Activated CD4-positive, alpha-beta T cell treated with anti-CD3 and anti-CD28 coated beads, Interleukin-2, amount 10 ng/mL, durations not matched to agents 7 days and 5 days (primary cell): ENCODE measurements at places on chromosomes 3 and 15.
A peak's percentile ranks its signal among the peaks of the same experiment; 100 is the strongest.

DNA sequence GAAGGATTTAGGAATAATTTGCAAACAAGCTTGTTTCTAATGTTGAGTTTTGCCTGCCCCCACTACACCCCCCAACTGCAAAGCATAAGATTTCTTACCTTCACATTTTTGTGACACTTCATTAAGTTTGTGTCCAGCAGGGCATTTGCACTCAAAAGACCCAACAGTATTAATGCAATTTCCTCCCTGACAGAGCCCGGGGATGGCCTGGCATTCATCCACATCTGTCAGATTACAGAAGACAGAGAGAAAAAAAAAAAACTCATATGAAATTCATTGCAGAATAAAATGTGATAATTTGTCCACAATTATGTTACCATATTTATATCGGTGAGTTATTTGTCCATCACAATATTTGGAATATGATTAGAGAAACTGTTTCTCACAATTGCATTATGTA is 111.5 kb downstream of the FBN1 start:
- no peak for DNase-seq
- no peaks in the 10 kb centered on the region for H3K36me3 ChIP-seq
- H3K27me3 ChIP-seq = no peaks in the 10 kb centered on the region
- H3K4me1 ChIP-seq = no peaks in the 10 kb centered on the region
- H3K4me3 ChIP-seq = no peak overlapping the region

DNA sequence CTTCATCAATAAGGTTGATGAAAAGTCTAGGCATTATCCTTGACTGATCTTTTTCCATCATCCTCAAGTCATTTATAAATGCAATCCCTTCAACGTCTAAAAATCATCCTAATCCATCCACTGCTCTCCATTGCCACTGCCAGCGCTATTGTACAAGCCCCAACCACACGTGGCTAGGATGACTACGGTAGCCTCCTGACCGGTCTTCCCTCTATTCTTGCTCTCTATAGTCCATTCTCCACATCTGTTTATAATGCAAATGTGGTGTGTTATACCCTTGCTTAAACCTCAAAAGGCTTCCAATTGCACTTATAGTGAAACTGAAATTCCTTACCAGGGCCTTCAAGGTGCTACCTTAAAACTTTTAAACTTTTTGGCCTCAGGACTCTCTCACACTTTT is 410.6 kb upstream of the ADAMTS9 start:
- no peak overlapping the region for H3K4me3 ChIP-seq
- no peaks in the 10 kb centered on the region for H3K27me3 ChIP-seq
- H3K36me3 ChIP-seq = no peaks in the 10 kb centered on the region
- no peak for DNase-seq

DNA sequence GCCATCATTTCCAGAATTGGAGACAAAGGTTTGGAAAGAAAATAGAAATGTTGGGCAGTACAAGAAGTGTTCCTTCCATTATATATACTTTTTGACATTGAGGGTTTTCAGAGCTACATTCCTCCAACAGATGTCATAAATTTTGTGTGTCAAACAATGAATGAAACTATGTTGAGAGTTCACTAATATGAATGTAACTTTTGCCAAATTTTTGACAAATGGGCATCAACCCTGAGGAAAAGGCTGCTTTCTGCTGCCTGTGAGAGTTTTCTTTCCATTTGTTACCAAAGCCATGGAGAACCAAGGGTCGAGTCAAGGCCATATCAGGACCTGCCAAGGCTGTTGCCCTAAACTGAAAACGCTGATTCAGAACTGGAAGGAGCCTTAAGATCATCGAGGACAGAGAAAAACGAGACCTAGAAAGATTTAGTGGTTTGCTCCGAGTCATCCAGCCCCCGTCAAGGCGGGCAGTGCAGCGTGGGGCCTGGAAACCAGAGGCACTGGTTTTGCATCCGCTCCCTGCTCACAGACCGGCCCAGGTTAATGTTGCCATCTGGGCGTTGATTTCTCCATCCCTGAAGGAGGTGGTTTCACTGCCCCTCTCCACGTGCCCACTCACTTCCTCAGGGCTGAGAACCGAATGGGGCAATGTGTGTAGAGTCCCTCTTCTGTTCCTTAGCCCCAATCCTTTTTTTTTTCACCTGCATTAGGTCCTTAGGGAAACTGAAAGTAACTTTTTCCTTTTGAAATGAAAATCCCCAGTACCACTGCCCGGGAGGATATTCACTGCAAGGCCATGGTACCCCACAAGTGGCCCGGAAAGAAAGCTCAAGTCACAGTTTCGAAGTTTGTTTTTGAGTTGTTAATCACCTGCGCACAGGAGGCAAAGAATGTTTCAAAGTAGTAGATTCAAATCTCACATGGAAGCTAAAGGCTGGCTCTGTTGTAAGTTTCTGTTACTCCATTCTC is 32.8 kb downstream of the TPM1 start:
- no peak overlapping the region for H3K4me3 ChIP-seq
- peaks cover 10% of the 10 kb centered on the region for H3K4me1 ChIP-seq
- no peak for DNase-seq
- H3K27me3 ChIP-seq = peaks cover 8% of the 10 kb centered on the region

GRCh38 chr3:157294953-157295352 is 135.0 kb upstream of the CCNL1 start:
- no peak overlapping the region for H3K27ac ChIP-seq
- H3K4me3 ChIP-seq = no peak overlapping the region
- H3K27me3 ChIP-seq = no peaks in the 10 kb centered on the region
- DNase-seq = no peak

GRCh38 chr3:124919756-124920155 is 14.8 kb downstream of the MUC13 start:
- no peaks in the 10 kb centered on the region for H3K36me3 ChIP-seq
- no peak overlapping the region for H3K27ac ChIP-seq
- DNase-seq = no peak
- peaks cover 17% of the 10 kb centered on the region for H3K27me3 ChIP-seq
- H3K4me3 ChIP-seq = no peak overlapping the region
- H3K4me1 ChIP-seq = no peaks in the 10 kb centered on the region

- H3K27ac ChIP-seq = no peak overlapping the region
- H3K27me3 ChIP-seq = no peaks in the 10 kb centered on the region
- H3K4me3 ChIP-seq = no peak overlapping the region
- H3K36me3 ChIP-seq = peaks cover 44% of the 10 kb centered on the region
These were observed 3.1 kb downstream of the C3orf62 start for GRCh38 chr3:49273825-49274532.

DNA sequence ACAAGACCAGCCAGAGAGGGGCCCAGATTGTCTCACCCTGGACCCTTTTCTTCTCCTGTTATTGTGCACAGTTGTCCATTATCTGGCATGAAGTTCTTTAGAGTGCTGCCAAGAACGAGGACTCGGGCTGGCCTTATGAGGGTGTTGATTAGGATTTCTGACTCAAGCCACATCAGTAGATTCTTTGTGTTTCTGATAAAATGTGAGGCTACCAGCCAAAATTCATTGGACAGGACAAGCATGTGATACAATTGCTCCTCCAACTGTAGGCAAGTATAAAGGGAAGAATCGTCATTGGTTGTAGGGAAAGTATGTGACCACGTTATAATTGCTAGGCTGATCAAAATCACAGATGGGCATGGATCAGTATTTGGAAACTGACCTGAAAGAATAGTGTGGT is 99.2 kb upstream of the TMC3 start:
- H3K36me3 ChIP-seq = no peaks in the 10 kb centered on the region
- H3K4me3 ChIP-seq = no peak overlapping the region
- no peaks in the 10 kb centered on the region for H3K4me1 ChIP-seq
- no peak for DNase-seq
- peaks cover 25% of the 10 kb centered on the region for H3K27me3 ChIP-seq

- no peak for DNase-seq
- H3K36me3 ChIP-seq = no peaks in the 10 kb centered on the region
- no peaks in the 10 kb centered on the region for H3K4me1 ChIP-seq
- H3K4me3 ChIP-seq = no peak overlapping the region
- H3K27me3 ChIP-seq = no peaks in the 10 kb centered on the region
- H3K27ac ChIP-seq = no peak overlapping the region
These were observed 52.2 kb downstream of the C3orf85 start for GRCh38 chr3:109188741-109189140.

GRCh38 chr15:73964736-73965093 is 27.4 kb downstream of the STOML1 start:
- DNase-seq = peak; percentile 89
- peaks cover 4% of the 10 kb centered on the region for H3K27me3 ChIP-seq
- peak overlapping the region; percentile 50 for H3K4me3 ChIP-seq
- H3K36me3 ChIP-seq = peaks cover 3% of the 10 kb centered on the region
- H3K27ac ChIP-seq = peak overlapping the region; percentile 85

- no peaks in the 10 kb centered on the region for H3K36me3 ChIP-seq
- no peak overlapping the region for H3K4me3 ChIP-seq
- no peak overlapping the region for H3K27ac ChIP-seq
- H3K4me1 ChIP-seq = no peaks in the 10 kb centered on the region
- no peaks in the 10 kb centered on the region for H3K27me3 ChIP-seq
- no peak for DNase-seq
These were observed 197.1 kb upstream of the IGF1R start for GRCh38 chr15:98451236-98451635.

DNA sequence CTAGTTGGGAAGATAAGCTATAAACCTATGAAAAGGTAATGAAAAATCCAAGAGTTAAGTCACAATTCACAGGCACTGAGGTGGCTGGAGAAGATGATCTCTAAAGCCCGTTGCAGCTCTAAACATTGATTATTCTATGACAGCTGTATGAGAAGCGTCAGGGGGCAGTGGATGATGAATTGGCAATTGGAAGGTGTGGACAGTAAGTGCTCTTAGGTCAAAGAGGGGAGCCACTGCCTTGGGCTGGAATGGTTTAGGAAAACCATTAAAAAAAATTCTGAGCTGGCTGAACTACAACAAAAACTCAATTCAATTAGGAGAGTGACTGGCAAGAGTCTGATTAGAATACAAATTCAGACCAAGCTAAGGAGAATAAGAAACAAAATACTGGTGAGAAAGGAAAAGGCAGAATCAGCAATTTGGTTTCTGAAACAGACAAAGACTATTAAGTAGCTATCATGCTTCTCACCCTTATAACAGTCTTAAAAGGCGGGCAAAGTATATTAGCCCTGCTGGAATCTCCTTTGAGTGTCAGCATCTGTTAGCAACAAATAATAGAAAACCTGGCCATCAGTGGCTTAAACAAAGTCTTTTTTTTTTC is 8.8 kb upstream of the NMD3 start:
- no peak for DNase-seq
- peaks cover 21% of the 10 kb centered on the region for H3K27me3 ChIP-seq
- no peaks in the 10 kb centered on the region for H3K36me3 ChIP-seq
- H3K27ac ChIP-seq = no peak overlapping the region
- H3K4me3 ChIP-seq = no peak overlapping the region
- H3K4me1 ChIP-seq = no peaks in the 10 kb centered on the region

- peaks cover 54% of the 10 kb centered on the region for H3K4me1 ChIP-seq
- peaks cover 33% of the 10 kb centered on the region for H3K36me3 ChIP-seq
- DNase-seq = peak; percentile 40
- peak overlapping the region; percentile 98 for H3K27ac ChIP-seq
These were observed 1.1 kb downstream of the RBSN start for GRCh38 chr3:15097891-15098290.

DNA sequence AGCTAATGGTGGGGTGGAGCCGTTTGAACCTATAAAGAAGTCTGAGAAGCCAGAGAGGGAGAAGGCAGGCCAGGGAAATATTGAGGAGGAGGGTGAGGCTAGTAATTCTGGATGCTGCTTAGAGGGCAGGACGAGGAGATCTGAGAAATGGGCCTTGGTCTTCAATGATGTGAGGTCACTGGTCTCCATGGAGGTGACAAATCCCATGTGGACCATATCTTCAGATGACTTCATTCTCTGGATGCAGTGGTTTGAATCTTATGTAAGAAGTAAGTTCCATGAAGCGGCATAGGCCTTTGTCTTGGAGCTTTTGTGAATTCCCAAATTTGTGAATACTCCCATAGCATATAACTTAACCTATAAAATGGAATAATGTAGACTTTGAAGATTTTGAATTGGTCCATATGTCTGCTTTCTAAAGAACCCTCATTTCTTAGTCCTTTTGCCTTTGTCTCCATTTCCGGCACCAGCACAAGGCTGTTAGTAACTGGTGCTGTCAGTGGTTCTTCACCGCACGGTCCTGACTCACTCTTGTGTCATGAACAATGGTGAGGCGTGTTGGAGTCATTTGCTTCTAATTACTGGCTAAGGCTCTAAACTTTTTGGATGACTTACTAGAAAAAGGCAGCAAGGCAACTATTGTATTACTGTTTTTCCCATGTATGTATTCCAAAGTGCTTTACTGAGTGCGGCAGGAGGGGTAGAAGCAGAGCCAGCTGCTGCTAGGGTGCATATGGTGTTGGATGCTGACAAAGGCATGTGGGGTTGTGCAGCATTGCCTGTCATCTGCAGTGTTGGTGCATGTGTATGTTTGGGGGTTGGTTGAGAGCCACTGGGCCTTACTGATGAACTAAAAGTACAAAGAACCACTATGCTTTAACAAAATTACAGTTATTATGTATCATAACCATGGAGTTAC is 279.3 kb upstream of the C2CD4B start:
- H3K4me1 ChIP-seq = no peaks in the 10 kb centered on the region
- no peak overlapping the region for H3K27ac ChIP-seq
- H3K36me3 ChIP-seq = no peaks in the 10 kb centered on the region
- H3K27me3 ChIP-seq = no peaks in the 10 kb centered on the region
- no peak for DNase-seq
- no peak overlapping the region for H3K4me3 ChIP-seq

DNA sequence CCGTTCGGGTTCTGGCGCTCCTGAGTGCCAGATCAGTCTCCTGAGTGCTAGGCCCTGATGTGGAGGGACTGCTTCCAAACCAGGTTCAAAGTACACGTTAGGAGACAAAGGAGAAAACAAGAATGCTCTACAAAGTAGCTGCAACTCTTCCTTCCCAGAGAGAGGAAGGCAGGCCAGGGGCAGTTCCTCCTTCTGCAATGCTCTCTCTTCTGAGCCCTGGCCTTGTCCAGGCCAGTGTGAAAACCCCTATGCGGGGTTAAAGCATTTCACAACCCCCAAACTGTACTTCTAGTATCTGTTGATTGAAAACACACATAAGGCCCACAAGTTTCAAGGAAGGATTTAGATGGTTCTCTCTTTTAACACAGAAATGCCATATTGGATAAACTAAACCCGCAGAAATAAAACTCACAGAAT is 9.7 kb upstream of the CALML4 start:
- no peak overlapping the region for H3K27ac ChIP-seq
- no peak overlapping the region for H3K4me3 ChIP-seq
- DNase-seq = no peak
- no peaks in the 10 kb centered on the region for H3K27me3 ChIP-seq
- peaks cover 8% of the 10 kb centered on the region for H3K4me1 ChIP-seq

DNA sequence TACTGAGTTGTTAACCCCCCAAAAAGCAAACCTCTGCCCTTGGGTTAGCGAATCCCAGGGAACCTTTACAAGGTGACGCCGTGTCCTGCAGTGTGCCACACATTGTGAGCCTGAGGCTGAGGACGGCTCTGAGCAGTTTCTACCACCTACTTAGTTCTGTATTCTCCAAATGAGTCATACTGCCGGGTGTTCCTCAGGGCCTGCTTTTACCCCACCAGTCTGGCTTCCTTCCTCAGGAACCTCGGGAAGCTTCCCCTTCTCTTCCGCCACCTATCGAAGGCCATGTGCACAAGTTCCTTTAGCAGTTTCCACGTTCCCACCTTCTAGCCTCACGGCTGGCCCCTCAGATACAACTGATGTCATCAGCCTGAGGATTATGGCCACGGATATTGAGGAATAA is 384.0 kb upstream of the TPM1 start:
- no peak for DNase-seq
- peaks cover 4% of the 10 kb centered on the region for H3K27me3 ChIP-seq
- no peak overlapping the region for H3K27ac ChIP-seq
- H3K36me3 ChIP-seq = no peaks in the 10 kb centered on the region
